ENCODE measurements at places on chromosomes 11 and 22. TPM values are rescaled to one million over a fixed set of nuclear protein-coding genes. Genes with fewer than 3 reads are reported as not detected.
A peak's percentile ranks its signal among the peaks of the same experiment; 100 is the strongest.

- peak; percentile 71 for DNase-seq
Observed at GRCh38 chr11:90434858-90435257, 212.0 kb upstream of the CHORDC1 start.

DNA sequence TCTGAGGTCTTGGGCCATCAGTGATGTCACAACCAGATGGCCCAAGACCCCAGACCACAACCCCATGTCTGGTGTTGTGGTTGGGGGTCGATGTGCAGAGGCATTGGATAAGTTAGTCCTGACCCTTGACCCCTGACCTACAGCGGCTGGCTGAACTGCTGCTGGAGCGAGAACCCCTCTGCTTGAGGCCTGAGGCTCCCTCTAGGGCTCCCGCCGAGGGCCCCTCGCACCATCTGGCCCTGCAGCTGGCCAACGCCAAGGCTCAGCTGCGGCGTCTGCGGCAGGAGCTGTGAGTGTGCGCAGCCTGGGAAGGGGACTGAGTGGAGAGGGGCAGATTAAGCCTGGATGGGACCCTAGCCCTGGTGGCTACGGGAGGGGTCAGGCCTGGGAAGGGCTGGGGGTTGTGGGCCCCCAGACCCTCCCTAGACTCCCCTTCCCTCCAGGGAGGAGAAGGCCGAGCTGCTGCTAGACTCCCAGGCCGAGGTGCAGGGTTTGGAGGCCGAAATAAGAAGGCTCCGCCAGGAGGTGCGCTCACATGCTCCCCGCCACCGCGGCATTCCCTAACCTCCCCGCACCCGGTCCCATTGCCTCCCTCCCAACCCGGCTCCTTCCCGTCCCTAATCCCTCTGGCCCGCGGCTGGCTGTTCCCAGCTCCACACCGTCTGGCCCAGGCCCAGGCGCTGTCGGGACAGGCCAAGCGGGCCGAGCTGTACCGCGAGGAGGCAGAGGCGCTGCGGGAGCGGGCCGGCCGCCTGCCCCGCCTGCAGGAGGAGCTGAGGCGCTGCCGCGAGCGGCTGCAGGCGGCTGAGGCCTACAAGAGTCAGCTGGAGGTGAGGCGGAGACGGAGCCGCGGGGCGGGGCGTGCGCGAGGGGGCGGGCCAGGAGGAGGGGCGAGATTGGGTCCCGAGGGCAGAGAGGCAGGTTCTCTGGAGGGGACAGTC is 2.1 kb downstream of the CCDC88B start:
- no peak for DNase-seq

DNA sequence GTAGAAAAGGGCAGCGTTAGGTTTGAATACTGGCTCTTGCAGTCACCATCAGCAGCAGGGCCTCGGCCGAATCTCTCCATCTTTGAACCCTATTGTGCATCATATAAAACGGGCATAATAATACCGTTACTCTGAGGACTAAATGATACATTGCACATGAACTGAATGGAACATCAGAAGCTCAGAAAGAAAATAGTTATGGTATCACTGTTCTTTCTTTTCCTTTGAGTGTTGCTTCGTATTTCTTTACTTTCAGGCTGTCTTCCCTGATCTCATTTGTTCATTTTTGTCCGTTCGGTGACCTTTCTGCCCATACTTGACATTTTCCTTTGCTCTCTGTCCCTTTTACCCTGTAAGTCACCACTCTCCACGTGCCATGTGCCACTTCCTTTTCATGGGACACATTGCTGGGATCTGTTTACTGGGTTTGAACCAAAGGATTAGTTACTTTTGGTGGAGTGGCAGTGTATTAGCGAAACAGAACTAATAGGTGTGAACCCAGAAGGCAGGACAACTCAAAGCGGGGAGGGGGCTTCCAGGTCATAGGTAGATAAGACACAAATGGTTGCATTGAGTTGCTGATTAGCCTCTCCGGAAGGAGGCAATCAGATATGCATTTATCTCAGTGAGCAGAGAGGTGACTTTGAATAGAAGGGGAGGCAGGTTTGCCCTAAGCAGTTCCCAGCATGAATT is 717 bp upstream of the ZNF202 start:
- DNase-seq = no peak

Gene MIAT
- 0.41 TPM for total RNA-seq

Gene POU2AF2
- not detected for total RNA-seq

Gene HDHD5
- 63.7 TPM for total RNA-seq

All from Caco-2 (cell line).